LHCN-M2 (cell line): ENCODE measurements at places on chromosomes 12 and 14. TPM values are rescaled to one million over a fixed set of nuclear protein-coding genes. Genes with fewer than 3 reads are reported as not detected.

The ENO2 gene
- 22.7 and 26.3 TPM in 2 replicates for total RNA-seq

GRCh38 chr12:62605981-62606380 is 139.4 kb downstream of the MON2 start:
- no peak for DNase-seq

DNA sequence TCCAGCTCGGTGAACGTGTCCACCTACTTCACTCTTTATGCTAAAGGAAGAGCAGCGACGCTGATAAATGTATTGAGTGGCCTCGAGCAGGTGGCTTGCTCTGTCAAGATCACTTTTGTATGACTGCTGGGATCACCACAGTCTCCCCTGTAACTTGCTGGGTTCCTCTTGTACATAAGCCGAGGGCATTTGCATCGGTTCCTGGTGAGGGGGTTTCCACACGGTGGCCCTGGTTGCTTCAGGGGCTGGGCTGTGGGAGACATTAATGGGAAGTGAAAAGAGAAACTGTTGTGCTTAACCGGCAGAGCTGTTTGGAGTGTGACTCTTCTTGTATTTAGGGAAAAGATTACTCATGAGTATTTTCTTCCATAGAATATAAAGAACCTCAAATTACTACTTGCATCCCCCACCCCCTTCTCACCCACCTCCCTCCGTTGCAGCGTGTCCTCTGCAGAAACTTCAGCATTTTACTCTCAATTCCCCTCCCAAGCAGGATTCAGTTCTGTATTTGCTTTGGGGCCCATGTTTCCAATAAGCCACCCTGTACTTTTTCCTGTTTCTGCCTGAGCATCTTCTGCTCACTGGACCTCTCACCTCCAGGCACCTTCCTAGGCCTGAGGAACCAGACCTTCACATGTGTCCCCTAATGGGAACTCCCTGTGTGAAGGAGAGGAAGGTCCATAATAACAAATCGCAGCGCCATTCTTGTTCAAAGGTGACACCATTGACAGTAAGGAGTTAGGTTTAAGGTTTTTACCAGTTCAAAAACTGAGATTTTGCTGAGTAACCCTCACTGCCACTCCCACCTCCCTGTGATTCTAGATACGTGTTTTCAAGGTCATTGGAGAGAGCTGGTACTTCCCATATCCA is 187.0 kb downstream of the ETV6 start:
- no peak for DNase-seq

DNA sequence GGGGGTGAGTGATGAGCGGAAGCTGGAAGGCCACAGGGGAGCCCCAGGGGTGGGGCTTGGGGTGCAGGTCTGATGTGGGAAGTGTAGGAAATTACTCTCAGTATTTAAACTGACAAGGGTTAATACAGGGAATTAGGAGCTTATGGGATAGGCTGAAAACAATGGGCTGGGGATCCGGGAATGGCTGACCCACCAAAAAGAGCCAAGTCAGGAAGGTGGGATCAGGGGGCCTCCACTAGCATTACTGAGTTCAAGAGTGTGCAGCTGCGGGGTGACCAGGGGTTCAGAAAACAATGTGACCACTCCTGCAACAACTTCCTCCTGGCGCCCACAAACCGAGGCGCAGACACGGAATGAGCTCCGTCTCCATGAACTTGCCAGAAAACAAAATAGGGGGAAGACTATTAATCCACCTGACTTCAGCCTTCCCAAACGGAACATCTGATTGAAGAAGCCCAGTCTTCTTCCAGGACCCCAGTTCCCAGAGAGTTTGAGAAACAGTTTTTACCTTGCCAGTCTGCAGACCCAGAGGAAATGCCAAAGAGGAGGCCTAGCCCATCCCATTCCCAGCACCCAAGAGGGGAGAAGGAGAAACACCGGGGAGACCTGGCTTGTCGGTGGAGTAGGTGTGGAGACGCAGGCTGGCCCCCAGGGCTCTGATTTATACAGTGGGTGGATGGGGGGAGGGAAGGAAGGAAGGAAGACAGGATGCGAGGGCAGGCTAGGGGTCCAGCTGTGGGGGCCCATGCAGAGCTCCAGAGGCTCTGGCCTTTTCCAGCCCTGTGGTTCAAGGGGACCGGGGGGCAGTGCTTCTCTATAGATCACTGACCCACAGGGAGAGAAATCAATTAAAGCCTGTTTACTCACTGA is 16.5 kb upstream of the YY1 start:
- DNase-seq, result no peak
